ENCODE measurements at places on chromosomes 11 and 22.

DNA sequence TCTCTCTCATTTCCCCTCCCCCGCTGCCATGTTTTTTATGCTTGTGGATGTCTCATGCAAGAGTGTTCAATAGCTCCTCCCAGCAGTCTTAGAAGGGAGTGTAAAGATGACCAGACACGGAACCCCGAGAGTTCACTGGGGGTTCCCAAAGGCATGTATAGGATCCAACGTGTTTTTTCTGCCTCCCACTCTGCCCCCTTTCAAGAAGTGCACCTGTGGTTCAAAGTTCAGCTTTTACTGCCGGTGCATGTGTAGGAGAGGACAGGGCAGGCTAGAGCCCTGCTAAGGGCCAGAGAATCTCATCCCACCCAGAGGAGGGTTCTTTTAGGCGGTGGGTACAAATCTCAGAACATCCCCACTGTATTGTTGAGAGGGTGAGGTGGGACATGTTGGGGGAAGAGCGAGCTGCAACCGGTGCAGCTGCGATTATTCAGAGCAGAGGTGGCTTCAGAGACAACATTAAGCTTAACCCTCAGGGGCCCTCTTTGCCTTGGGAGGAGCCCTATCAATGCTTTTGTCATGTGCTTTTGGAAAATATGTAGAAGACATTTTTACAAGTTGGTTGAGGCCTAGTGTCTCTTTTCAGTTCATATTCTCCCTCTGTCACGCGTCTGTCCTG is 14.5 kb downstream of the MIF start:
- no peak for DNase-seq

DNA sequence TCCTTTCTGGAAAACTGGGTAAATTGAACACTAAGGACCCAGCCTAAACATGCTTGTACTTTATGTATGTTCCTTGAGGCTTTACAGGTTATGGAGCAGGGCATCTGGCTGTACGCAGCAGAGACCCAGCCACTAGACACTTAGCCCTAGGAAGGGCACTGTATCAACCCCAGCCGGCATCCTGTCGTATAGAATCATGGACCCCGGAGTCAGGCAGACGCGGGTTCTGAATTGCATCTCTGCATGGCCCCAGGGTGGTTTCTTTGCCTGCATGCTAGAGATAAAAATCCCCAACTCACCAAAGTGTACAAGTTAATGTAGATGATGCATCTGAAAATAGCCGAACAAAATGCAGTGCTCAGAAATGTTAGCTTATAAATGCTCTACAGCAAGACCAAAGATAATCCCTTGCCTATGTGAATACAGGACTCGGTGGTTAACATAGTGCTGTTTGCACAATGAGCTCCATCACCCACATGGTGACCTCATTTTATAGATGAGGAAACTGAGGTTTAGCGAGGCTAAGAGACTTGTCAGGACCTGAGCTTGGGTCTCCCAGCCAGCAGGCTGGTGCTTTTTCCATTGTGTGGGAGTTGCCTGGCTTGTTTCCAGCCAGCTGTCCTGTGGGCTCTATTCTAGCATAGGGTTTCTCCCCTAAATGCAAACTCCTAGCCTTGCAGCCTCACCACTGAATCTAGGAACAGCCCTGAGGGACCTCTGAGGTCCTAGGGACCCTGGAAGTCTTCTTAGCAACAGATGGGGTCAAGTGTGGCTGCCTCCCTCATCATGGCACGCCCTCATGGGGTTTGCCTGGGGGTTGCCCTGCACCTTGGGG is 7.3 kb downstream of the CD6 start:
- peak; percentile 43 for DNase-seq

- no peak for DNase-seq
Measured at GRCh38 chr11:85266646-85267045, 360.5 kb downstream of the DLG2 start.

GRCh38 chr11:67044496-67044895 is 12.2 kb upstream of the RHOD start:
- DNase-seq: no peak

- DNase-seq: no peak
Measured at GRCh38 chr22:47543447-47543846, 781.0 kb downstream of the TBC1D22A start.

DNA sequence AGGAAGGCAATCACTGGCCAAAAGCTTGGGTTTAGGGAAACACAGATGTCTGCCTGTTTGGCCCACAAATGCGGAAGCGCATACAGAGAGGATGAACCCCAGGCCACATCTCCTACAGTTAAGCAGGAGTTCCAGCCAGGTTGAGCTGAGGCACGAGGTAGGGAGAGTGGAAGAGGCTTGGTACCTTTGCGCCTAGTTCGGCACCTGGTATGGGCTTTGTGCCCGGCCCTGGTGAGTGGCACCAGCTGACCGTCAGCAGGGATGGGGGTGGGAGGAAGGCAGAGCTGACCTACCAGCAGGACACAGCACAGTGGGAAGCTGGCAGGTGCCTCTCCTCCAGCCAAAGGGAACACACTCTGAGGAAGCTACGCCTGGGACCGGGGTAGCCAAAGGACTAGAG is 57.6 kb downstream of the KCNC1 start:
- no peak for DNase-seq

- DNase-seq: no peak
Measured at GRCh38 chr11:26247340-26247739, 84.6 kb upstream of the ANO3 start.

- no peak for DNase-seq
Measured at GRCh38 chr22:47386812-47387510, 624.5 kb downstream of the TBC1D22A start.

- peak; percentile 79 for DNase-seq
Measured at GRCh38 chr22:36757668-36758211, 18.2 kb downstream of the IFT27 start.

GRCh38 chr11:64659417-64660144 is 63.4 kb downstream of the NRXN2 start:
- no peak for DNase-seq

- peak; percentile 57 for DNase-seq
Measured at GRCh38 chr11:119315131-119316015, 1.6 kb downstream of the MCAM start.

- no peak for DNase-seq
Measured at GRCh38 chr11:119808407-119809185, 79.6 kb upstream of the NECTIN1 start.

DNA sequence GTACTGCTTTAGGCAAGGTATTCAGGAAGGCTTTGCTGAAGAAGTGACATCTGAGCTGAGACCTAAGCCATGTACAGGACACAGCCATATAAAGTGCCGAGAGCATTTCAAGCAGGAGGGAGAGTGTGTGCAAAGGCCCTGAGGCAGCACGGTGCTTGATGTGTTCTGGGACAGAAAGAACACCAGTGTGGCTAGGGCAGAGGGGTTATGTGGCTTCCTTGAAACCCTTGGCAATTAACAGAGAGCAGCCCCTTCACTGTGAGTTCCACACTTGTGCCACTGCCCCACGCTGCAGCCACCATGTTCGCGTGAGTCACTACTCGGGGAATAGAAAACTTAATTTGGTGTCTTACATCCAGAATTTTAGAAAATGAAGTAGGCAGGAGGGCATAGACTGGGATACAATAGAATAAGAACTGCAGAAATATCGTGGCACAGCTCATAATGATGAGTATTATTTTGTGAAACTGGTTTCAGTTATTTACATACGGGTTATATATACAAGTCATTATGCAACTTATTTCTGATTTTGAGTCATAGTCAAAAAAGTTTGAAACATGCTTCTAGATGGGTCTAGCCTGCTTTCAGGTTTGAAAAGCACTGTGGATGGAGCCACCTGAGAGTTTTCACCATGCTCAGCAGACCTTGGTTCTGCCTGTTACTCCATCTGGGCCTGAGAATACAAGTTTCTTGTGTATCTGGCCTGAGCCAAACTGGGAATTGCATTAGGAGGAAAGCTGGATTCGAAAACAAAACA is 11.8 kb downstream of the IL10RA start:
- DNase-seq: peak; percentile 85

DNA sequence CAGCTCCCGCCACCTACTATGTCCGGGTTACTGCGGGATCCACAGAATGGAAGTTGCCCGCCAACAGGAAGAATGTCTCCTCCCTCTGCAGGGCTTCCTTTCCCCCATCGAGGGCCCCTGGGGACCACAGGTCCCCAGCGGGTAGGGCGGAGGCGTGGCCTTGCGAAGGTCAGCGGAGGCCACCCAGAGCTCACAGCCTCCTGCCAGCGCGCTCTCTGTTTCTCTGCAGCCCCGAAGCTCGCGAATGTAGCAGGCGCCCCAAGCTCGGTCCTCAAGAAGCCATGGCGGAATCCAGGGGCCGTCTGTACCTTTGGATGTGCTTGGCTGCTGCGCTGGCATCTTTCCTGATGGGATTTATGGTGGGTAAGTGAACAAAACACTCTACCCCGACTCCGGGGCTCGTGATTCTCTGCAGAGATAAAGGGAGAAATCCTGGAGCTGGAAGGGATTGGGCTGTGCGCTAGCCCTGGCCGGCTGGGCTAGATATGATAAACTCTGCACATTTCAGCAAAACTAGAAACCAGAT is at the start of gene NAALAD2:
NAALAD2 (plus strand) TSS at position 186 of the 526 bp plus-strand sequence; CDS start at position 282, 96 bp downstream.
- DNase-seq: peak; percentile 44

GRCh38 chr11:7311903-7312302 is 60.2 kb downstream of the SYT9 start:
- DNase-seq: no peak

GRCh38 chr11:68825571-68825970 is 16.1 kb downstream of the CPT1A start:
- DNase-seq: no peak

DNA sequence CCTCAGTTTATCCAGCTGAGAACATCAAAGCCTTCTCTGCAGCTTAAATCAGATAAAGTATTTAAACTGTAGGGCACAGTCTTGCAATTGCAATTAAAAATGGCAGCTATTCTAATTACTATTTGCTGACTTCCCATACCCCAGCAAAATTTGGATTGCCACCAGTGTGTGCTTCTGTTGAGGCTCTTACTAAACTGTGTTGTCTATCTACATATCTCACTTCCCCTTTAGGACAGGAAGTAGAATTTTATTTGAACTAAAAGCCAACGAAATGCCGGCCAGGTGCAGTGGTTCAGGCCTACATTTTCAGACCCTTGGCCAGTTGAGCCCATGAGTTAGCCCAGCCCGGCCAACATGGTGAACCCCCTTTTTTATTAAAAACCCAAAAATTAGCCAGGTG is 7.1 kb downstream of the SAA4 start:
- peak; percentile 83 for DNase-seq

DNA sequence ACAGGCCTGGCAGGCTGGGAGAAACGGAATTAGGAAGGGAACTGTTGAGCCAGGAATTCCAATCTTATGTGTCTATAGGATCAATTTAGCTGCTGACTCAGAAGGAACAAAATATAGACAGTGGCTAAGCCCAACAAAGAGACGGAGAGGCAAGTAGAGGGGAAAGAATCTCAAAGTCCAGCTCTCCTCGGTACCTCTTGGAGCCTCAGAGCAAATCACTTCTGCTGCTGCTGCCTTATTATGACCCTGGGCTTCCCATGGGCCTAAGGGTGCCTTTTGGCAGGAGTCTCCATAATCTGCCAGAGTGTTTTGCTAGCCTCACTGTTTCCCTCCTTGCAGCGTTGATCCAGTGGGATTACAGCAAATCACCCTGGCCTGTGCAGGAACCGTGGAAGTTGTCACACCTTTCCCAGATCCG is 31.7 kb downstream of the PAX6 start:
- DNase-seq: no peak

- DNase-seq: no peak
Measured at GRCh38 chr11:35812828-35813227, 131.0 kb upstream of the LDLRAD3 start.

DNA sequence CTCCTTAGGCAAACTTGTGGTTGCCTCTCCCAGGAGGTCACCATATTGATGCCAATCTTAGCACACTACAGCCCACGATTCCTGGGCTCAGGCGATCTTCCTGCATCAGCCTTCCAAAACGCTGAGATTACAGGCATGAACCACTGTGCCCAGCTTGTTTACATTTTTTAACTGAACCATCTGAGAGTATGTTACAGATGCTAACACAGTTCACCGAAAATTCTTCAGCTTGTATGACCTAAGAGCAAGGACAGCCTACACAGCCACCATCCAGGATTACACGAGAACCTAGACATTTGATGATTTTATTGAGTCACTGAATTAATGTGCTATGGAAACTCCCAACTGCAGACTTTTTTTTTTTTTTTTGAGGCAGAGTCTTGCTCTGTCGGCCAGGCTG is 5.8 kb upstream of the LGALS1 start:
- no peak for DNase-seq

DNA sequence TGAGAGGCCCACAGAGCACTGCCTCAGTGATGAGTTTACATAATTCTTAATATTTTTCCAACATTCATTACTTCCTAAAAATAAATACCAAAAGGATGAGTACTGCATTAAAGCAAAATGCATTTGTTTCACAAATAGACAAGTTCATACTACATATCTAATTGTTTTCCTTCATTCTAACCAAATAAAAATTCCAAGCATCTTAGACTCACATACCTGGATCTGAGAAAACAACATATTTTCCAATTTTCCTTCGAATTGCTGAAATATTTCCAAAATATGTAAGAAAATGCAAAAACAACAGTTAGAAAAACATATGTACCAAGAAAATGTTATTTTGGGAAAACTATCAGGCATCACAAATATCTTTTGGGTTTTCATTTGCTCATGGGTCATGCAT is 127.9 kb upstream of the CEP126 start:
- no peak for DNase-seq

DNA sequence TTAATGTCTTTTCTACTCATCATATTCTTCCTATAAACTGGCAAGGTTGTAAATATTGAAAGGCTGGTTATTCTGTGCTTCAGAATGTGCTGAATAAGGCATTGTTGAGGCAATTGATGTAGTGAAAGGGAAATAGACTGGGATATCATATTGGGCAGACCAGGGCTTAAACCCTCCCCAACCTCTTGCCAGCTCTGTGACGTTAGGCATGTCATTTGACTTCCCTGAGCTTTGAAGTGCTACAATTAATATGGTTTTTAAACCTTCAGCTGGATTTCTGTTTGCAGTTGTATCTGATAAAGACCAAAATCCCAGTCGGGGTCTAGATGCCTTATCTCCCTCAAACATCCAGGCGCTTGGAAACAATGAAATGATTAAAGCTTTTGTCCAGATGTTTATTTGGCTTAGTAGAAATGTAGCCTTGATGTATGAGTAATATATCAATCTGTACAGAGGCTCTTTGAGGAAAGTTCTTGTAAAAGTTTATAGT is 208.1 kb downstream of the DBX1 start:
- no peak for DNase-seq

DNA sequence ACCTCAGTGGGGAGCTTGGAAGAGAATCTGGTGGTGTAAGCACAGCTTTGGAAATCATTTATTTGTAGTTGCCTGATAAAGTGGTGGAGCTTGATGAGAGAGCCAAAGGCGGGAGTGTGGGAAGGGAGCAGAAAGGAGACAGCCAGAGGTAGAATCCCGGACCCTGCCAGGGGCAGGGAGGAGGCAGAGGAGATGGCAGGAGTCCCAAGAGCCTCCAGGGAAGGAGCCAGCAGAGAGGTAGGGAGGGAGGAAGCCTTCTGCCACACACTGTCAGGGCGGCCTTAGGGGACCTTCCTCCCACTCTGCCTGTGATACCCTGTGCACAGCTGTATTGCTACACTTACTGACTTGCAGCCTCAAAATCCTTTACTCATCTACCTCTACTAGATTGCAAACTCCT is 15.4 kb downstream of the SCUBE2 start:
- DNase-seq: no peak

GRCh38 chr11:94885581-94885980 is 87.8 kb downstream of the CWC15 start:
- DNase-seq: no peak

All from GM12865 (cell line).